Nasal cavity respiratory epithelium epithelial cell of viscerocranial mucosa (primary cell): ENCODE measurements at places on chromosomes 5 and 9. TPM values are rescaled to one million over a fixed set of nuclear protein-coding genes. Genes with fewer than 3 reads are reported as not detected.

STKLD1 gene
- total RNA-seq = under 0.01 and 0.07 TPM in 2 replicates

GZMA gene
- not detected in 2 replicates for total RNA-seq

PCDHAC2 gene
- 16.7 and 25.5 TPM in 2 replicates for total RNA-seq

ANKRD18A gene
- total RNA-seq = 1.0 and 1.9 TPM in 2 replicates
